Non-pigmented ciliary epithelial cell (primary cell): ENCODE measurements at places on chromosomes 3 and 15.

DNA sequence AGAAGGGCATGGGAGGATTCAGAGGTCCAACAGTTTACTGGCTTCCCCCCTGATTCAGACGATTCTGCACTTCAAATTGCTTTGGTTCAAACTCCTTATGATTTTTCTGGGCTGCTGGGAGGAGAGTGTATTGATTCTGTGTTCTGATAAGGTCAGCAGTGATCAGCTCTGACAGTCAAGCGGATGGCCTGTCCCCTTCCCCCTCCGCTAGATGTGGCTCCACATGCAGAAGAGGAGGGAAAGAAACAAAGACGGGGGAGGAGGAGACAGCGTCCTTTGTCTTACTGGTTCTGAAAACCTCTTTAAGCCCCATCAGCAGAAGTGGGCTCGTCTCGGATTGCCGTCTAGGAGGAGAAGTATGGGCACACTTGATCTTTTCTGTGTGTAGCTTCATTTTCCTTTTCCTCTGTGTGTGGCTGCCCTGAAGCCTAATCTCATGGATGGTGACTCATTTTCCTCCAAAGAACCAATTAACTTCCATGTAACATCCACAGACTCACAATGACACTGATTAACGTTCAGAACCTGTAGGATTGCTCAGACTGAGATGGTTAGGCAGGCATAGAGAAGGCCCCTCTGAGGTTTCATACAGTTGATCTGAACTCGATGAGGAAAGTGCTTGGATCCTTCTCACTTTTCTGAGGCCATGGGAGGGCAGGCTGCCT is 162.4 kb upstream of the PPP2R3A start:
- DNase-seq: no peak

DNA sequence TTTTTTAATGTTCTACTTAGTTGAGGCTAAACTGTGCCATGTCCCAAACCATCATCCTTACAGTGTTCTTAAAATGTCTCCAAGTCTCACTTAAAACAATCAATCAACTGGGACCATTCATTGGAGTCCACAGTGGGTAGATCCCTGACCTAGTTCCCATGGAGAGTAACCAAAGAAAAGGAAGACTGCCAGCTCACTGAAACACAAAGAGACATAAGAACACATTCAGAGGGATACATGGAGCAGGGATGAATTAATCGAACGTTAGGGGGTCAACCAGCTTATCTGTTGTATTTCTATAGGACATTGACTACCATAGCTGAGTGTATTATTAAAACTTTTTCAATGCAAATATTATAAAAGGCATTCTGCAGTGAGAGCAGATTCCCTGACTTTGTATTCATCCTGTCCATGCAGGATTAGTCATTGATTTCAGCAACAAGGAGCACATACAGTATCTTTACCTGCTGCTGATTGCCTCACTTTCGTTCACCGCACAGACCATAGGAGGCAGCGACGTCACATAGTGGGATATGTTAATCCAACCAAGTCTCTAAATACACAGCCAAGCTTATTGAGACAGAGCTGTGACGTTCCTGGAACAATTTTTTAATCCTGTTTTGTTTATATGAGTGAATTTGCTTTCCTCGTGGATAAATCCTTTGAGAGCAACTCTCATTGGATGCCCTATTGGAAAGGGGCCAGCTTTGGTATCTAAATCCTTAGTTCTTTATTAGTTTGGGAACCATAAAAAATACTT is 364.9 kb upstream of the RBMS3 start:
- peak; percentile 56 for DNase-seq

GRCh38 chr3:184687363-184688015 is 24.4 kb downstream of the MAGEF1 start:
- no peak for DNase-seq

DNA sequence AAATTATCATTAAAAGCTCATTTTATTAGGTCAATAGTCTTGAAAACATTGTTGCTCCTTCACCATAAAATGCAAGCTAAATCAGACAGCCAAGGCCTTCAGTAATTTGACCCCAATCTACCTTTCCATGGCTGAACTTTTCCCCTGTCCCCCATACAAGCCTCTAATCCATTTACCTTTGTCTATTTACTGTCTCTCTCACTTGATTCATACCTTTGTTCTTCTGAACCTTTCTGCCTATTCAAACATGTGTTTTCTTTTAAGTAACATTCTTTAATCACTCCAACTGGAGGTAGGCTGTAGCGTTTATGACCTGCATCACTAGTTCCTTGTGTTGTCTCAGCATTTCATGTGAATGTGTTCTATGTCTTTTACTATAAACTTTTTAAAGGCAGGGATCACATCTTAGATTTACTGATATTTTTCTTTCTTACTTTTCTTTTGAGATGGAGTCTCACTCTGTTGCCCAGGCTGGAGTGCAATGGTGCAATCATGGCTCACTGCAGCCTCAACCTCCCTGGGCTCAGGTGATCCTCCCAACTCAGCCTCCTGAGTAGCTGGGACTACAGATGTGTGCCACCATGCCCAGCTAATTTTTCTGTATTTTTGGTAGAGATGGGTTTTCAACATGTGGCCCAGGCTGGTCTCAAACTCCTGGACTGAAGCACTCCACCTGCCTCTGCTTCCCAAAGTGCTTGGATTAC is 5.2 kb upstream of the NANOGP8 start:
- DNase-seq: no peak

DNA sequence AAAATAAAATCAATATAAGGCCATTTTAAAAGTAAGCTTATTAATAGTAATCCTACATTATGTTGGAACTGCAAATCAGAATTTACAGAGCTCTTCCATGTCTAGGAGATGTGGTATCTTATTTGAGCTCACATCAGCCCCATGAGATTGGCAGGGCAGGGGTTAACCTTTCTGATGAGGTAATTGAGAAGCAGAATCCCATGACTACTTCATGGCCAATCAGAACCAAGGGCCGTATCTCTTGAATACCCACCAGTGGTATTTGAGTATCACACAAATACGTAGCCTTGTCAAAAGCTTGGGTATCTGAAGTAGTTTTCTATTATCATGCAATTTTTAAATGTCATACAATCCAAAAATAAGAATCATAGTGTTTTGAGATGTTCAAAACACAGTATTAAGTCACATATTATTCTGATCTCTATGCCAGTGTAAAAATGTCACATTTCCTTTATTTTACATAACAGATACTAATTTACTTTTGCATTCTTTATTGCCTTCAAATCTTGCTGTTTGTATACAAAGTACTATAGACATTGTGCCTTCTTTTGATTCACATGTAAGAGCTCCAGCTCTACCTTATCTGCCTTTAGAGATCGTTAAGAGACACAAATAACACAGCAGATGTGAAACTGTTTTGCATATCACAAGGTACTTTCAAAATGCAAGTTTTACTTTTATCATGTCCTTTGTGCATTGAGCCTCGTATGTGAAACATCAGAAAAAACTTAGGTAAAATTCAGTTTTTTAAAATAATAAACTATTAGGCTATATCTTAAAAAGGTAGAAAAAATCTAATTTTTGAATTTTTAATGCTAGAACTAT is 251.7 kb upstream of the GOLGA6L4 start:
- no peak for DNase-seq

- DNase-seq: no peak
Observed at GRCh38 chr3:157776861-157777260, 273.6 kb upstream of the VEPH1 start.

DNA sequence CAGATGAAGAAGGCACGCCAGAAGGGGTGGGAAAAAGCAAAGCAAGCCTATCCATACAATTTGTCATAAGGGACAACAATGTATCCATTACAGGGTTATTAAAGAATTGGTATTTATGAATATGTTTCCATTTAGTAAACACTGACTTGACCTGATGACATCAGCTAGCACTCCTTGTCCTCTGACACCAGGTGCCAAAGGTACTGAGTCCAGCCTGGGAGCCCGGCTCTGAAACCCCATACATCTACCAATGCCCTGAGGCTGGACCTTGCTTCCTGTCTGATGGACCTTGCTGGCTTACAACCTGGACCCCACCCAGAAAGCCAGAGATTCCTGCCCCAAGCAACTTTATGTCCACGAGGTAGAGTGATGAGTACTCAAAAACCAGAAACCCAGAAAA is 263.0 kb upstream of the ATP11B start:
- DNase-seq: no peak

- DNase-seq: no peak
Observed at GRCh38 chr15:57245130-57245529, 131.2 kb upstream of the CGNL1 start.

DNA sequence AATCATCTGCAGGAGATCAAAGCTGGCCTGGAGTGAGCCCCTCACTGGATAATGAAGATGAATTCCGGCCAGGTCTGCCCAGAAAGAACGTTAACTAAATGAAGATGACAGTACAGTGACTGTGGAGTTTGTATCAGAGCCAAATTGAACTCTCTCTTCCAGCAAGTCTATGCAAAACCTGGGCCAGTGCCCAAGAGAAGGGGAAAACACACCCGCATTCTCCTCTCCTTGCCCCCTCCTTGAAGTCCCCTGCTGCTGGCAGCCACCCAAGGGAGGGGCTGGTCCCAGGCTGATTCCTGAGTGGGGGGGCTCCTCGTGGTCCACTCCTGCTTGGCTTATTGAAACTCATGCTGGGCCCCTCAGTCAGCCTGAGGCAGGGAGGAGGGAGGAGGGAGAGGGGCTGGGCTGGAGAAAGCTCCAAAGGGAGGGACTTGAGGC is 155.7 kb downstream of the RAB11A start:
- no peak for DNase-seq

DNA sequence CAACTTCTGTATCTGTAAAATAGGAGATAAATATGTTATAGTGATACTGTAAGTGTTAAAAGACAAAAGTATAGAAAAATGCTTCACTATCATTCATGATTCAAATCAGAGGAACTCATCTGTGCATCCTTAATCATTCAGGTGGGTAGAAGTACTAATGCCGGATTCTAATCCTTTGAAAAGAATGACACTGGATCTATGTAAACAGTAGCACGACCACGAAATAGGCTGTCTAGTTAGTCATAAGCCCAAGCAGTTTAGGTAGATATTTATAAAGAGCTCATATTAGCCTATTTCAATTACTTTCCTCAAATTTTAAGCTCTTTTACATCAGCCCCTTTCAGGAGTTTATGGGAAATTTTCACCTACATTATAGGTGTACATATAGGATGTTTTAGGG is 437.9 kb downstream of the SOX2 start:
- DNase-seq: no peak

DNA sequence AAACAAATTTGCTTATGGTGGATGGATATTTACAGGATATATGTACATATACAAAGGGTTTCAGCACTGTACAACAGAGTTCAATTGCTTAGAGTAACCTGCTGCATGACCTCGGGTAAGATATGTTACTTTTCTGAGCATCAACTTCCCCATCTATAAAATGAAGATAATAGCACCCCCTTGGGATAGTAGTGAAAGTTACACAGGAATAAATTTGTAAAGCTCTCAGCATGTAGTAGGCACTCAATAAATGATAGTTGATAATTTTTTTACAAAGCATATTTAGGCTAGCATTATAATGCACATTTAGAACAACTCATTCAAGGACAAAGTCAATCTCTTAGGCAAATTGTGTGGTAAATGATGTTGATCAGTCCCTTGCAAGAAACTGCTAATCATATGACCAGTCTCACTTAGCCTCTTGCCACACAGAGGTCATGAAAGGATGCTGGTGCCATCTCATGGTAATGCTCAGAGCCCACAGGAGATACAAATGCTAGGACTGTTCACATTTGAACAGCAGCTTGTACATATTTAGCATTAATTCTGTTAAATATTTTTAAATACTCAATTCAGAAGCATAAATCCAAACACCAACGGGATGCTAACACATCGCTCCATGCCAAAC is 123.9 kb downstream of the MAGI1 start:
- no peak for DNase-seq

DNA sequence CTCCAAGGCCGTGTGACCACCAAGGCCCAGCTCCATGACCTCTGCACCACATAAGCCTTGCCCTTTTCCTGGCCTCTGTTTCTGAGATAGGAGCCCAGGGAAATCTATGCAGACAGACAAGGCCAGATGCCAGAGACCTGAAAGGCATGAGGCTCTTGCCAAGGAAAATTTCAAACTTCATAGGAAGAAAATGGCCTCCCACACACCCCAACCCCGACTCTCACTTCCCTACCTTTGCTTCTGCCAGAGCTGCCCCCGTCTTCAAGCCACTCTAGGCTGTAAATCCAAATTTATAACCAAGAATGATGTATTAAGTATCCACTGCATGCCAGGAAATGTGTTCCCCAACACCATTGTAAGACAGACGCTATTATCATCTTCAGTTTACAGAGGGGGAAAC is 65.5 kb upstream of the HRH1 start:
- DNase-seq: no peak

GRCh38 chr3:47365213-47366153 is 15.3 kb upstream of the PTPN23 start:
- DNase-seq: no peak

GRCh38 chr15:67537771-67538170 is 4.7 kb upstream of the MAP2K5 start:
- DNase-seq: no peak

- no peak for DNase-seq
Observed at GRCh38 chr3:150613709-150614480, 10.8 kb downstream of the SELENOT start.

GRCh38 chr3:130960139-130960795 is 66.4 kb downstream of the ASTE1 start:
- no peak for DNase-seq

- no peak for DNase-seq
Observed at GRCh38 chr15:52256930-52257733, 38.5 kb downstream of the MYO5C start.

- peak; percentile 68 for DNase-seq
Observed at GRCh38 chr3:106825962-106826605, 551.2 kb upstream of the CCDC54 start.
